ENCODE measurements at places on chromosomes 3 and 15.

GRCh38 chr3:133578548-133579191 is 5.2 kb downstream of the CDV3 start:
- no peak for DNase-seq

DNA sequence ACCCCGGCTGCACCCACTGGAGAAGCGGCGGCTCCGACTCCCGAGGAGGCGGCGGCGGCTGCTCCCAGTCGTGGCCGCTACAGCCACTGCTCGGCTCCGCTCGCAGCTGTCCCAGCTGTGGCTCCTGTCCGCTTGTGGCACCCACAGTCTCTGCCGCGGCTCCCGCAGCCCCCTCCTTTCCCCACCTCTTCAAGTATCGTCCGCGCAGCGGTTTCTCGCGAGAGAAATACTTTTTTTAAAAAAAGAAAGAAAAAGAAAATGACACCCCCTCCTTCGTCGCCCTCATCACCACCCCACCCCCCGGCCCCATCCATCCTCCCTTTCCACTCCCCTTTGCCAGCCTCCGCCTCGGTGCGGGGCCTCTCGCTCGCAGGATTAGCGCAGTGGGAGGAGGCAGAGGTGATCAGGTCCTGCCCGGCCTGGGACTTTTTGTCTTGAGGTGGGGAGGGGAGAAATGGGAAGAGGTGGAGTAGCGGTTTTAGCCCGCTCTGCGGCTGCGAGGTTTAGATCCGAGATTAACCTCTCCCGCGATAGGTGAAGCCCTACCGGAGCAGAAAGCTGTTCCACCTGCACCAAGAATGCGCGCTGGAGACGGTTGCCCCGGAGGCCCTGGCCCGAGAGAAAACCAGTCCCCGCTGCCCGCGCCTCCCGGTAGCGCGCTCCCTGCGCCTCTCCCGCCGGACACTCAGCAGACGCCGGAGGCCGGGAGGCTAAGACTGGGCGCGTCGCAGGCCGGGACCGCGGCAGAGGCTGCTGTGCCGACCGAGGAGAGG is at the start of gene FBN1:
FBN1 (minus strand) TSS at position 152 of the 773 bp plus-strand sequence. CDS start 940 bp downstream, outside the sequence.
- DNase-seq: no peak

- DNase-seq: no peak
Observed at GRCh38 chr15:80660119-80660518, 35.0 kb upstream of the ABHD17C start.

- no peak for DNase-seq
Observed at GRCh38 chr15:69081310-69082004, 67.0 kb downstream of the NOX5 start.

- no peak for DNase-seq
Observed at GRCh38 chr15:88482263-88482662, 14.8 kb downstream of the MRPS11 start.

GRCh38 chr3:55968331-55968730 is 481.2 kb upstream of the WNT5A start:
- no peak for DNase-seq

- no peak for DNase-seq
Observed at GRCh38 chr3:169227911-169228310, 435.6 kb downstream of the MECOM start.

DNA sequence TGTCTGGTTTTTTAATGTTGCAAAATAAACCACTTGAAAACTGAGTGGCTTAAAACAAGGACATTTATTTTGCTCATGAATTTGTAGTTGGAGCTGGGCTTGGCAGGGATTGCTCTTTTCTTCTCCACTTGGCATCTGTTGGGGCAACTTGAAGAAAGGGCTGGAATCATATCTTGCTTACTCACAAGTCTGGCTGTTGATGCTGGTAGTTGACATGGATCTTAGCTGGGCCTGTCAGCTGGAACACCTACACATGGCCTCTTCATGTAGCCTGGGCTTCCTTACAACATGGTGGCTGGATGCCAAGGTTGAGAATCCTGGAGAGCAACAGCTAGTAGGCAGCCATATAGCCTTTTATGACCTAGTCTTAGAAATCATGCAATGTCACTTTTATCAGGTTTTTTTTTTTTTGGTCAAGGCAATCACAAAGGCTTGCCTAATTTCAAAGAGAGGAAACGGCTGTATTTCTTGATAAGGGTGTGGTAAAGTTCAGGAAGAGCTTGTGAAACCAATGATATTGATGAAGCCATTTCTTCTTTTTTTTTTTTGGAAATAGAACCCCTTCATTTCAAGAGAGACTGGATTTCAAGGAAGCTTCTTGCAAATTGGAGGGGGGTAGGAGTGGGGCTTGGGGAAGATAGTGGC is 262.1 kb downstream of the IL20RB start:
- no peak for DNase-seq

DNA sequence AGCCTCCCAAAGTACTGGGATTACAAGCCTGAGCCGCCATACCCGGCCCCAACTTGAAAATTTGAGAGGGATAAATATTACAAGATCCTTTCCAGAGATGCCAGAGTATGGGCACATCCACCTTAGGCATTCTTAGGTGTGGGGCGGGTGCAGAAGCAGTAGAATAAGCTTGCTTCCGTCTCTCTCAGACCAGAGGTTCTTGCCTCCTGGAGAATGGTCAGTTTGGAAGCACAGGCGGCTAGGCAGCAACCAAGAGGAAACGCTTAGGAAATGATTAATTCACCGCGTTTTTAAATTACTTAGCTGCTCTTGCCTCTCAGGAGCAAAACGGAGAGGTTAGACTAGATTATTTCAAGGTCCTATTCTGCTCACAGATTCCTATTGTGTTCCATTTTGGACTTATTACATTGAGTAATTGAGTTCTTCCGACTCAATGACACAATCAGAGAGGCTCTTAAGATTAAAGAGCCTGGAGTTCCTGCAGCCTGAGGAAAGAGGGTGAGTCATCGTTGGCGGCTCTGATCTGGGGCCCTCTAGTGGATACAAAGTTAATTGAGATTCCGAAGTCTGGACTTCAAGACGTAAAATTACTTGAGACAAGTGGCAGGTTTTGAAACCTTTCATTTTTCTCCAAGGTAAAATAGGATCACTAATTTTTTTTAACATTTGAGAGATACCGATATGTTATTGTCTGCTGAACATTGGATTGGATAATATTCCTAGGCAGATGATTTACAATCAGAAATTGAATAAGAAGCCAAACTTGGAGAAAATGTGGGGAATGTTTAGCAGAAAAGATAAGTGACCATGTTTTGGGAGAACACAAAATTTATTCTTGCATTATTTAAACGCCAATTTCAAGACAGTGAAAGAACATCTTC is 5.8 kb upstream of the TOPAZ1 start:
- DNase-seq: peak; percentile 56

- no peak for DNase-seq
Observed at GRCh38 chr3:182989566-182989965, 9.2 kb upstream of the DCUN1D1 start.

DNA sequence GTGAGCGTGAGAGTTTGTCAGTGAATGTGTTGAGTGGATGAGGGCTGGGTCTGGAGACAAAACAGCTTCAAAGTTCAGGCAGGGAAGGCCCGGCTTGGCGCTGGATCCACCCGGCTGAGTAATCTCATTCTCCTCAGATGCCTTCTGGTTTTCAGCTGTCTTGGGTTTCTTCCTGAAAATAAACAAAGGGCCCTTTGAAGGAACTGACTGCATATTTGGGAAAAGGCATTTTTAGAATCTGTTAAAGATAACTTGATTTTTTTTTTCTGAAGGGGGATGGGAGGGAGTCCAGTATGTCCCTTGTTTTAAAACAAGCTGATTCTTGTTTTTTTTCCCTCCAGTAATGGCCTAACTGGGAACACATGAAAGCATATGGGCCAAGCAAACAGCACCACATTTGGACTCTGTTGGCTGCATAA is 86.4 kb downstream of the TIGIT start:
- no peak for DNase-seq

- DNase-seq: no peak
Observed at GRCh38 chr3:31077021-31077601, 182.7 kb upstream of the GADL1 start.

DNA sequence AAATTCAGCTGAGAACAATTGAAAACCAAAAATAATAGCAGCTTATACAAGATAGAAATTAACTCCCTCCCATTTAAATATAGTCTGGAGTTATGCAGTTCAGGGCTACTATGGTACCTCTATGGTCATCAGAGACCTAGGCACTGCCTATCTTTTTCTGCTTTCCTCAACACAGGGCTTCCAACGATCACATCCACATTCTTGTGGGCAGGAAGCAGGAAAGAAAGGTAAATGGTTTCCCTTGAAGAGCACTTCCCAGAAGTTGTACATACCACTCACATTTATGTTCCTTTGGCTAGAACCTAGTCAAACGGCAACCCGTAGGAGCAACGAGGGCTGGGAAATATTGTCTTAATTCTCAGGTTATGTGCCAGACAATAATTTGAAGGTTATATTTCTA is 197.7 kb upstream of the PRICKLE2 start:
- DNase-seq: no peak

GRCh38 chr3:66738625-66739365 is 238.0 kb upstream of the LRIG1 start:
- no peak for DNase-seq

DNA sequence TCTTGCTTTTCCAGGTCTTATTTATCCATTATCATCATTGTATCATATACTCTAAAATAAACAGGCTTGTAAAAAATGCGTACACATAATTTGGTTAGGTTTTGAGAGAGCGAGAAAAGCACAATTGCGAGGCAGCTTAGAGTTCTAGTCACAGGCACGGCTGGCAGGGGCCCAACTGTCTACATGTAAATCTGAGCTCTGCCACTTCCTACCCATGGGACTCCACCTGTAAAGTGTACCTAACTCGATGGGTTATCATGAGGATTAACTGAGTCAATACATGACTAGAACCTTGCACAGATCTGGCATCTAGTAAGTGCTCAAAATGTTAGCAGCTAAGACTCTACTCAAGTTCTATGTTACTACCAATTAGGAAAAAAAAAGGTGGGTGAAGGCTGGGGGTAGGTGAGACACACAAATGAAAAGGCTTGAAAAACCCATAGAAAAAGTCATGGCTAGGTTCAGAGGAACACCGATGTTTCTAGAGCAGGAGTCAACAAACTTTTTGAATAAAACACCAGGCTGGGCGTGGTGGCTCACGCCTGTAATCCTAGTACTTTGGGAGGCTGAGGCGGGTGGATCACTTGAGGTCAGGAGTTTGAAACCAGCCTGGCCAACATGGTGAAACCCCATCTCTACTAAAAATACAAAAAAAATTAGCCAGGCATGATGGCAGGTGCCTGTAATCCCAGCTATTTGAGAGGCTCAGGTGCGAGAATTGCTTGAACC is 36.2 kb downstream of the GLB1 start:
- DNase-seq: peak; percentile 43

- DNase-seq: no peak
Observed at GRCh38 chr3:49199239-49199899, 28.0 kb downstream of the KLHDC8B start.

DNA sequence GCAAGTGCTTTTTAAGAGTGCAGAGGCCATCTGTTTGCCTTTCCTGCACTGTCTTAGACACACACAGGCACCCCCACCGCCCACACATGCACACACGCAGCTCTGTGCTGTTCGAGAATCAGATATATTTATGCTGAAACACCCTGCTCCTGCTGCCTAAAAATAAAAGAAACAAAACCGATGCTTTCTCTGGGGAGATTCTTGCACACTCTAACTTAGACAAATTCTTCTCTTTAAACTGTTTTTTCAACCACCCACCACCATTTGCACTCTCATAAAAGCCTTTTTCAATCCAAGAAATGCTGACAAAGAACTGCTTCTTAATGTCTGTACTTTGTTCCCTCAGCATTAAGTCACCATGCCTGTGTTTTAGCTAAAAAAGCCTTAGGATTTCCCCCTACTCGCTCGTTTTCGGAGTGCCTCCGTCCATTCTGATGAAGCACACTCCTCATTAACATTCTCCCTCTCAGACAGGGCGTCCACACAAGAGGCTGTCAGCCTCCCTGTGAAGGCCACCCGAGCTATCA is 26.2 kb downstream of the SLC12A8 start:
- DNase-seq: no peak

All from CD4-positive, alpha-beta T cell treated with Interleukin-15 for 1 hour (primary cell).